Astrocyte of the cerebellum (primary cell): ENCODE measurements at places on chromosomes 3 and 15.

GRCh38 chr3:30631243-30631904 lies 25.0 kb downstream of the TGFBR2 start:
- DNase-seq: no peak

- DNase-seq: no peak
Observed at GRCh38 chr3:188084752-188085583, 69.0 kb upstream of the LPP start.

- no peak for DNase-seq
Observed at GRCh38 chr15:67550522-67550921, 8.0 kb downstream of the MAP2K5 start.

- DNase-seq: no peak
Observed at GRCh38 chr15:57915827-57916531, 149.5 kb downstream of the ALDH1A2 start.

DNA sequence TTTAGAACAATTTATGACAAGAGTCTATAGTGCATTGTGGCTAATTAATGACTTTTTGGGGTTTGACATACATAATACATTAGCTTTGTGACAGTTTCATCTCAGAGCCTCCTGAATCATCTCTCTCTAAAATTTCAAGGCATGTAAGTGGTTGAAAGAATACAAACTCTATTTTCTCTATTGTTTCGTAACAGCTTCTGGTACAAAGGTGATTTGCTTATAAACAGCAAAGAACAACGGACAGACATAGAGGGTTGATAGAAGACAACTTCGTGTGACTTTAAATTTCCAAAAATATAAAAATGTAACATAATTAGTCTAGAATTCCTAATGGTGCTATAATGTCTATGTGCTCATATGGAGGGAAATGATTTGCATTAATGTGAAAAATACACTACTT lies 21.3 kb downstream of the CNTN3 start:
- no peak for DNase-seq

DNA sequence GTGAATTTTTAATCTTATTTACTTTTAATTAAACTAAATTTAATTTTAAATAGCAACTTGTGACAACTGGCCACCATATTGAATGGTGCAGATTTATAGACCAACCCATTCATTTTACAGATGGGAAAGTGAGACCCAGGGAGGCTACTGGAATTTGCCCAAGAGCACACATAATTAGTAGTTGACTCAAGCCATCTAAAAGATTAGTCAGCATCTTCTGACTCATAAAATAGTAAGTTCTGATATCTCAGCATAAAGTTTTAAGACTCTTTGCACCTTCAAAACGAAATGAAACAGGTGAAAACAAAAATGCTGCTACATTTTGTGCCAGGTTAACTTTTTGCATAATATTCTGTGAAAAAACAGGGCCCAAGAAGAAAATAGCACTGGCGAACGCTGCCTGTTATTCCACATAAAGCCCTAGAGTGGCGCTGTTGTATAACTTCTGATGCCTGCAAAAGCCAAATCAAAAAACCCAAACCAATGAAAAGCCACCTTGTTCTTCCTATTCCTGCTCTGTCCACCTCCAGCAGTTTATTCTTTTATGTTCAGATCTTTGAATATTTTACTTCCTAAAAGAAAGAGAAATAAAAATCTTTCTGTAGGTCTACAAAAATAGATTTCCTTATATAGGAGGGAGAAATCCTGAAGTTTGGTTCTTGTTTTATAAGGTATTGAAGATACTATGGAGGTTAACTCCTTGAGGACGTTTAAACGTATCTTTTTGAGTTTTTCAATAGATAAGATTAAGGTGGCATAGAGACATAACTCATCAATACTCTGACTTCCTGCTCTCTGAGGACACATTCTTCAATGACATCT lies 62.8 kb downstream of the OTOL1 start:
- peak; percentile 36 for DNase-seq

- DNase-seq: peak; percentile 56
Observed at GRCh38 chr3:16452261-16452660, 61.2 kb downstream of the RFTN1 start.

DNA sequence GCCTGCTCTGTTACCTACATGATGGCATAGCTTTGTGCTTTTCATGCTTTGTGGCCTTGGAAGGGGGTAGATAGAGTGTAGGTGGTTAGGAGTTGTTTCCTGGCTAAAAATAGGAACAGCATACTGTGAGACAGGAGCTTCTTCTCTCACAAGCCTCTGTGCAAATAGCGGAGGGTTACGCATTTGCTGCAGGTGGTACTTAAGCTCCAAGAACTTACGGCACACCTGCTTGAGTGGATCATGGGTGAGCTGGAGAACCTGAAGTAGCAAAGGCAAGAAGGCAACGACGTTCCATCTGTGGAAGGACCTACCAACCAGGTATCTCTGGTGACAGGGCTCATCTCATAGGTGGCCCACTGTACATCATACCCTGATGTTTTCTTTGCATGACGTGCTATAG lies 66.0 kb downstream of the ST6GAL1 start:
- DNase-seq: no peak

GRCh38 chr3:160665784-160666526 lies 11.0 kb upstream of the ARL14 start:
- peak; percentile 86 for DNase-seq

DNA sequence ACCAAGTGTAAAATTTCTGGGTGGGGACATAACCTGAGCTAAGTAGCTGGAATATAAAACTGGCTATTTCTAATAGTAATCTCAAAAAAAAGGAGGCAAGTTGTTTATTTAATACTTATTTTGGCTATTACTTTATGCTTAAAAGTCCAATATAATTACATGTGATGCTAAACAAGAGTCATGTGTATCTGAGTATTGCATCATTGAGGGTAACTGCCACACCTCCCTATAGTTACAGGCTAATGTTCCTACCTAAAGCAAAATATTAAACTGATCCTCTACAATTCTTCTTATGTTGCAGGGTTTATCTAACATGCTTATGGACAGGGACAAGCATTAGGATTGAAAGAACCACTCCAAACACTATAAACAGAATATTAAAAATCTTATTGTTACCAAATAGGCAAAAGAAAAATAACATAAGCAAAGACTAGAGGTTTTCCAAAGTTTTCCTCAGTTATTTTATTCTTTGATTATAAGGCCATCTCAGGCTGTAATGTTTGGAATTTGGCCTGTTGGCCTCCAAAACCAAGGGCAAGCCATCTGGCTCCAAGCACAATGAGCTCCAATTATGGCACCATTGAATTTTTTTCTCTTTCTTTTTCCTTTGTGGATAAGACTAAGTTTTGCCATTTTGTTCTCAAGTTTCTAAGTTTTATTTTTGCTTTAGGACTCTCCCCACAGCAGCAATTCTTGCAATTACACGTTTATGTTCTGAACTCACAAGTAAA lies 75.8 kb upstream of the ABI3BP start:
- DNase-seq: no peak

GRCh38 chr15:92930054-92930621 lies 30.0 kb downstream of the CHD2 start:
- DNase-seq: no peak

- DNase-seq: no peak
Observed at GRCh38 chr15:101092156-101092866, 159.5 kb downstream of the CHSY1 start.

GRCh38 chr15:90529371-90530249 lies at the start of gene CRTC3:
TSS of gene CRTC3 (plus strand) at chr15:90529923. CDS start at chr15:90530072, 149 bp downstream.
- no peak for DNase-seq

- DNase-seq: no peak
Observed at GRCh38 chr15:98599909-98600691, 48.2 kb upstream of the IGF1R start.

DNA sequence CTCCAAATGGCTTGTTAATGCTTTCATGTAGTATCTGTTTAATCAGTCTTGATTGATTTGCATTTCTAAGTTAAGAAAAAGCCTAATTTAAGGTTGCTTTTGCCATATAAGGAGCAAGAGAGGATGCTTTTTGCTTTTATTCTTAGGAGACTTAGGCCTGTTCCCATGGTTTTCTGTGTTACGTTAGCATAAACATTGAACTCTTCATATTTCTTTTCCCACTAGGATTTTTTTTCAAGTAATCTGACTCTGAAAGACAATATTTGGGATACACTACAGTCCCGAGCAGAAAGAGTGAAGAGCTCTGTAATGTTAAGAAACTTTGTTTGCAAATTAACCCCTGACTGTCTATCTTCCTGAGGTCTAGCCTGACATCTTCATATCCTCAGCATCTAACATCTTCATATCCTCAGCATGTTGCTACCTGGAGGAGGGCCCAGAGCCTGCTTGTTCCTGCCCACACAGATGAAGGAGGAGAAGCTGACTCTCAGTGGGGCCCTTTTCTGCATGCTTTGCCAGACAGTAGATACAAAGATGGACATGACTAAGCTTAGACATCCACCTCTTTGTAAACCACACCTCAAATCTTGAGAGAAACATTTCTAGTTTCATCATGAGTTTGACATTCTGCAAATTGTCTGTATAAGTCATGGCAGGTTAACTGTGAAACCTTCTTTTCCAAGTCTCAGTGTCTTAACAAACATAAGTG lies 86.2 kb upstream of the COL6A5 start:
- no peak for DNase-seq

GRCh38 chr3:198071602-198072287 lies 111.7 kb downstream of the LMLN start:
- DNase-seq: peak; percentile 45

- DNase-seq: no peak
Observed at GRCh38 chr3:23590424-23591273, 215.1 kb upstream of the UBE2E1 start.

- DNase-seq: no peak
Observed at GRCh38 chr15:38406436-38406835, 47.5 kb upstream of the FAM98B start.

GRCh38 chr3:102083473-102083872 lies 234.2 kb downstream of the NFKBIZ start:
- no peak for DNase-seq

- no peak for DNase-seq
Observed at GRCh38 chr3:187292181-187292580, 644 bp upstream of the MASP1 start.

DNA sequence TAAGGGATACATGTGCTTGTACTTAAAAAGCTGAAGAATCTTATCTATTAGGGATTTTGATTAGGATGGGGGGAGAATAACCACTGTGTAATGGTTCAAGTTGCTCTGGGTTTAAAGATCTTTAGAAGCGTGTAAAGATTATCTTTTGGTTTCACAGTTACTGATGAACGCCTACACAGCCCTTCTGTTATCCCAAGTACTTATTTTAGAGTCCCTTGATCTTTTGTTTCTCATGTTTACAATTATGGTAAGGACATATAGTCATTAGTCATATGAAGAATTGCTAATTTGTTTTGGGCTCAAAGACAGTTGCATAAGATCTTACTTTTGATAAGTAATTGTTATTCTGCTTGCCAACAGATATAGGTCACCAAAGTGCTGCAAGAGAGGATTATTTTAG lies 160.1 kb downstream of the PLCL2 start:
- no peak for DNase-seq

- no peak for DNase-seq
Observed at GRCh38 chr3:150105886-150106612, 135.4 kb upstream of the PFN2 start.

GRCh38 chr15:96355568-96356187 lies 25.2 kb downstream of the NR2F2 start:
- no peak for DNase-seq

DNA sequence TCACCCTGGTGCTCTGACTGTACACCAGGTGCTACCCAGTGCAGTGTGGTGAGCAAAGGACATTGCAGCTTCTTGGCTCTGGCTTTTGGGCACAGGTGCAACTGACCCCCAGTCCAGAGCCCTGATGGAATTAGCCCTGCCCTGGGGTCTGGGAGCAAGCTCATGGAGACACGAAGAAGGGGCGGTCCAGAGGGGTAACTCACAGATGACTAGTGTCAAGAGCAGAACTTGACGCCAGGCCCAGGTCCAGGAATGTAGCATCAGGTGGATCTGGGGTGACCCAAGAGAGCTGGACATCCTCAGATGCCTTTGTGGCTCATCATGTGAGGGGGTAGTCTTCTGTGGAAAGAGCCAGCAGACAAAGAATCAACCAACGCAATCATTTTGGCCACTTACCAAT lies 88.9 kb downstream of the ASB7 start:
- no peak for DNase-seq

GRCh38 chr3:119559441-119559963 lies at the start of gene CD80:
TSS of gene CD80 (minus strand) at chr3:119559614. CDS start at chr3:119557728, 1,886 bp downstream.
- no peak for DNase-seq

GRCh38 chr15:50107591-50108408 lies 11.2 kb downstream of the ATP8B4 start:
- DNase-seq: no peak

GRCh38 chr3:126448893-126449180 lies 26.9 kb downstream of the ZXDC start:
- no peak for DNase-seq

- DNase-seq: no peak
Observed at GRCh38 chr15:98715890-98716443, 67.6 kb downstream of the IGF1R start.

GRCh38 chr3:33941804-33942203 lies 143.4 kb downstream of the PDCD6IP start:
- DNase-seq: no peak

DNA sequence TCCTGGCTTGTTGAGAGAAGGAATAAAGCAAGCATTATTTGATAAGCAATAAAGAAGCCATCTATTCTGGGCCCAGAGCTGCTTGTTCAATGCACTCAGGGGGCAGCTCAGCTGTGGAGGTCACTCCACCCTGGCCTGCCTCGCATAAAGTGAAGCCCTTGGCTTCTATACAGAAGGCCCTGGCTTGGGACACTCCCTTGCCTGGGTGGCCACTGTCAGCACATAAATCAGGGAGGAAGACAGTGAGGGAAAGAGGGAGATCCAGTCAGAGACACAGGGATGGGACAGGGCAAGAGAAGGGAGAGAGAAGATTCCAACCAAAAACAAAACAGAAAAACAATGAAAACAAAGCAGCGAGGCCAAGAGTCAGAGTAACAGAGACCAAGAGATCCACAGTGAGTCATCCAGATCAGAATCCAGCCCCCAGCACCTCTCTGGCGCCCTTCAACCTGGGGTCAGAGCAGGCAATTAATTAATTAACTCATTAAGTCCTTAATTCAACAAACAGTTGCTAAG lies 11.8 kb downstream of the INSYN1 start:
- no peak for DNase-seq

- no peak for DNase-seq
Observed at GRCh38 chr15:90481023-90481422, 48.7 kb upstream of the CRTC3 start.

DNA sequence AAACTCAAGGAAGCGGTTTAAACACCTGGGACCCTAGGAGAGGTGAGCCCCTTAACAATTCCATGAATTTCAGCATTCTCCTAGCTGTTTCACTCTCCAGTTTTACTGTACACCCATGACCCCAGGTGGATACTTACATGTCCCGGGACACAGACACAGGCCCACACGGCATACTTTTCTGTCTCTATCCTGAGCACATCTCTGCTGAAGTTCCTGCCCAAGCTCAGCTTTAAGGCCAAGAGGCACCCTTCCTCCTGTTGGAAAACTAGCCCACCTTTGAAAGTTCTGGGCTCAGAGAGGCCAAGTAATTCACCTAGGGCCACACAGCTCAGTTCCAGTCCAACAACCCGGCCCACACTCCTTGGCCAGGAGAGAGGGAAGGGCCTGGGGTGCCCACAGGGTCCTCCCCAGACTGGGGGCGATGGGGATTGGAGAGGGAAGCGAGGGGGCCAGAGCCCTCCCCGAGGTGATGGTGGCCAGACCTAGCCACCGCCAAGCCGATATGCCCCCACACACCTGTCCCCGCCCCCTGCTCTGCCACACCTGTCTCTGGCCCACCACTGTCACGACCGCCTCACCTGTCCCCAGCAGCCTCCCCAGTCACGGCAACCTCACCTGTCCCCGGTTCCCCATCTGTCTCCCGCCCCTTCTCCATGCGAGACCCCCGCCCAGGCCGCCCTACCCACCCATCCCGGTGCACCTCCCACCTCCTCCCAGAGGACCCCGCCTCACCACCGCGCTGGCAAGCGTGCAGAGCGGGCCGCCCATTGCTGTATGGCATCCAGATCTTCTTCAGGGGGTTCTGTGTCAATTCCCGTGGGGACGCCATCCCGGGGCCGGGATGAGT lies 431 bp downstream of the PFKFB4 start:
- DNase-seq: no peak
